ENCODE measurements at places on chromosomes 4 and X.

DNA sequence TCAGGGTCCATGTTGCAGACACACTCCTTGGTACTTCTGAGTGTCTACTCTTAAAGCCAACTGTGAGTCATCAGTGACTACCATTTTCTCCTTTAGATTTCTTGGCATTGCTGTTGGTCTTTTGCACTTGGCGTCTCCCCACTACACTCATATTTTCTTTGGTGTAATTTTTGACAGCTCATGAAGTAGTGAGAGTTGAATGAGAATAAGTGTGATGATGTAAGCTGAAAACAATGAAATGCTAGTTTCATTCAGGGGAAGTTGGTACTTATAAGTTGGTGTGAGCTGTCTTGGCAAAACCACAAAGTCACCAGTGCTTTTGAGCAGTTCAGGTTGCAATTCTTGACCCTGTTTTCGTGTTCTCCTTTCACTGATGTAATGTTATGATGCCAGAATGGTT is 142.9 kb upstream of the ARX start:
- DNase-seq, result no peak

GRCh38 chr4:99863-100262 is 24.4 kb upstream of the ZNF718 start:
- DNase-seq, result no peak

- no peak for DNase-seq
Measured at GRCh38 chr4:184007891-184008290, 102.8 kb downstream of the STOX2 start.

- DNase-seq, result no peak
Measured at GRCh38 chr4:53309321-53310040, 56.4 kb downstream of the SCFD2 start.

DNA sequence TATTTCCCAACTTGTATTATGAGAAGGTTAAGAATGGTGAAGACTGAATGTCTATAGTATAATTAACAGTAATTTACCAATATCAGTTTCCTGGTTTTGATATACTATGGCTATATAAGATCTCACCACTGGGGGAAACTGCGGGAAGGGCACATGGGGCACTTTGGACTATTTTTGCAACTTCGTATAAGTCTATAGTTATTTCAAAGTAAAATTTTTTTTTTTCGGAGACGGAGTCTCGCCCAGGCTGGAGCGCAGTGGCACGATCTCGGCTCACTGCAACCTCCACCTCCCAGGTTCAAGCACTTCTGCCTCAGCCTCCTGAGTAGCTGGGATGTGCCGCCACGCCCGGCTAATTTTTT is 46.1 kb downstream of the CXorf58 start:
- no peak for DNase-seq

DNA sequence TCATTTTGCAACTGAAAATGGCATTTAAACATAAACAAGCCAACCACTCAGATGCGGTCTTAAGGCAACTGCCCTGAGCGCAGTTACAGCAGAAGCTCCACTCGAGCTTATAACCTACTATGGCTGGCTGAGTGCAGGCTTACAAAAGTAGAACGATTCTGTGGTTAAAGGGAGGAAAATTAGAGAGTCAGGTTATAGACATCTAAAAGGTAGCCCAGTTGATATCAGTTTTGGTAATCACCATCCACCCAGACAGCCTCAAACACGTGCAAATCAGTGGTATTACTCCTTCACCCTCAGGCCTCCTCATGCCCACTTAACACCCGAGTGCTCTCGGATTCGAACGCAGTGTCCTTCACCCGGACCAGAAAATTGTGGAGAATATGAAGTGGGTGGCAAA is 3.1 kb downstream of the LEF1 start:
- no peak for DNase-seq

- DNase-seq, result no peak
Measured at GRCh38 chrX:140249088-140249487, 255.8 kb downstream of the SOX3 start.

DNA sequence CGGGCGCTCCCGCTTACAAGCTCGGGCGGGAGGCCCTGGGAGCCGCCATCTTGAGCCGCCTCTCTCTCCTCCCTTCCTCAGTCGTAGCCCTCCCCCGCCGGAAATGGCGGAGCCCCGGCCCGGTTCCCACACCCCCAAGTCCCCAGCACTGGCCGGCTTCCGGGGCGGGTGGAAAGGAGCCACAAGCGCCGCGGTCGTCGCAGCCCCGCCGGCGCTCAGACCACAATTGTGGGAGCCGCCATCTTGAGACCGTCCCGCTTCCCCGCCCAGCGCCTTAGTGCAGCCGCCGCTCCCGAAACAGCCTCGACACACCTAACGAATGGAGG is 531 bp downstream of the HCFC1 start:
- no peak for DNase-seq

GRCh38 chr4:113674251-113674650 is 87.3 kb downstream of the CAMK2D start:
- no peak for DNase-seq

DNA sequence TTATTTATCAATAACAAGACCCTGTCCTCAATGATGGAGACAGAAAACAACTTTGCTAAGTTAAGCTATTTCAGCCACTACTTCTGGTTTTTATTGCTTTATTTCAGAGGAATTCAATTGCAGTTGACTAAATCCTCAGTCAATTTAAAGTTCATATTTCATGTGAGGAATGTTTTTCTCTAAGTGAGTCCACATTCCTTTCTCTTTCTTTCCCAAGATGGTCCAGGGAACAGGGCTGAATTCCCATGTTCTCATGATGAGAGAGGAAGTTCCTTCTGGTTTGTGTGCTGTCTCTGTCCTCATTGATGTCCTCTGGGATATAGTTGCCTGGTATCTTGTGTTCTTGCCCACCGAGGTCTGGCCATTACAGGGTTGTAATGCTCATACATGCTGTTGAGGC is 117.2 kb downstream of the SLIT2 start:
- no peak for DNase-seq

- no peak for DNase-seq
Measured at GRCh38 chr4:153497091-153497531, 31.0 kb downstream of the TMEM131L start.

GRCh38 chrX:10582945-10583344 is 37.4 kb downstream of the MID1 start:
- DNase-seq, result no peak

GRCh38 chr4:85675076-85676049 is 200.4 kb downstream of the ARHGAP24 start:
- peak; percentile 5 for DNase-seq

DNA sequence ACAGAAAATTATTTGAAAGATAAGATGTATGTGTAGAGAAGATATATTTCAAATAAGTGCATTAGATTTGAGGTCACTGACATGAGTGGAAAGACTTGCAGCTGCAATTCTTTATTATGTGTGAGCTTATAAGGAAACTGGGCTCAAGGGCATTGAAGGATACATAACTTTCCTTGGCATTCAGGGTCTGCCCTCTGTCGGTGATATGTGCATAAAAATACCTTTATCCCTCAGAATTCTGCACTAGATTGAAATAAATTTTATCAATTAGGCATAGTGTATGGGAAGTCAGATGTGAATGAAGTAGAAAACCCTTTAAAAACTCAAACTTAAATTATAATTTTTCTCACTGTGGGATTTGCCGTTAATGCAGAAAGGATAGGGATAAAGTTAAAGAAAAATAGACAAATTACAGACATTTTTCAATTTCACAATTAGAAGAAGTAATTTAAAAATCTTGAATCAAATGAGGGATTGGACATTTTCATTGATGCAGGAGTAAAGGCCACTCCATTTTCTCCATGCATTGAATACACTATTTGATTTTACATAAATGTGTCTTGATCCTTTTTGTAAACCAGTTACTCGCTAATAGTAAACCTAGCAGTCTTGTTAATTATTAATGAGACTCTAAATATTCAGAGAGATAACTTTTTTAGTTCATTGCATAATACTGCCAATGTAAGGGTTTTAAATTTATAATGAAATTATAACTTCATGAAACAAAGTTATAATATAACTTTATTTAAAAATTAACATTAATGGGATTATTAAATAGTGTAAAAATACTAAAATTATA is 21.0 kb upstream of the ETNPPL start:
- DNase-seq, result no peak

GRCh38 chr4:153468587-153468986 is 2.4 kb downstream of the TMEM131L start:
- no peak for DNase-seq

DNA sequence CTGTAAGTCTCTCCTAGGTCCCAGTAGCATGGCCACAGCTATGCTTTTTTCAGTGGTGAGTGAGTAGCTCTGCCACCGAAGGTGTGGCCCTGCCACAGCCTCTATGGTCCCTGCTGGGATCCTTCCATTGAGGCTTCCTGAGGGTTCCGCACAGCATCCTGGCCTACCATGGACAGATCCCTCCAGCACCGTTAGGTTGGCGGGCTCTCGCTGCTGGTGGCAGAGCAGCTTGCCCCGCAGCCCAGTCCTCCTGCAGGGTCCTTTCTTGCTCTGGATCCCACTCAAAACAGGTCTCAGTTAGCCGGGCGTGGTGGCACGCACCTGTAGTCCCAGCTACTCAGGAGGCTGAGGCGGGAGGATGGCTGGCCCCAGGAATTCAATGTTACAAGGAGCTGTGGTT is 2.4 kb upstream of the PDZD4 start:
- no peak for DNase-seq

DNA sequence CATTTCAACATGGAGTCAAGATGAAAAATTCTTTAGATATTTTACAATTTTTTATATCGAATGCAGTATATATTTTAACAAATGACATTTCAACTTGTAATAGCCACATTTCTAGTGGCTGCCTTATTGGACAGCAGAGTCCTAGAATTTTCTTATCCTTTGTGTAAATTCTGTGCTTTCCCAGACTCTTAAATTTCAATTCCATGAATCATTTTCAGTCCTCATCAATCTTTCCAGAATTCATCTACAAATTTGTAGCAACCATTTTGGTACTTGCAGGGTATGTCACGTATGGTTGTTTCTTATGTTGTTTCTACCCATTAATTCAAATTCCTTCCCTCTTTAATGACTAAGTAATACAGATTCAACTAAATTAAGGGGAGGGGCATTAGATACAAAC is 2.7 kb downstream of the PAICS start:
- DNase-seq, result no peak

DNA sequence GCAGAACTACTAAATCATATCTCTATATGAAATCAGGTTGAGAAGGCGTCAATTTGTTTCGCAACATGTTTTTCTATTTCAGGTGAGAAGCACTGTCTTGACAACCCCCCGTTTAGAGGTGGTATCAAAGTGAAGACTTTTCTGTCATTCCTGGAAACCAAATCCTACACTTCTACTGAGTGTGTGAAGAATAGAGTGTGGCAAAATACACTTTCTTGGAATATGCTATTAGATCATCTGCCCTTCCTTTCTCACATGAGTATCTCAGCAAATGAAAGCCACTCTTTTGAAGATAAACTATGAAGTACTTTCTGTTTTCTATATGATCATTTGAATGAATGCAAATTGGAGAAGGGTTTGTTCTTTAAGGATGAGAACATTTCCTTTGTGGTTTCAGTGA is 174.0 kb upstream of the FMR1 start:
- no peak for DNase-seq

DNA sequence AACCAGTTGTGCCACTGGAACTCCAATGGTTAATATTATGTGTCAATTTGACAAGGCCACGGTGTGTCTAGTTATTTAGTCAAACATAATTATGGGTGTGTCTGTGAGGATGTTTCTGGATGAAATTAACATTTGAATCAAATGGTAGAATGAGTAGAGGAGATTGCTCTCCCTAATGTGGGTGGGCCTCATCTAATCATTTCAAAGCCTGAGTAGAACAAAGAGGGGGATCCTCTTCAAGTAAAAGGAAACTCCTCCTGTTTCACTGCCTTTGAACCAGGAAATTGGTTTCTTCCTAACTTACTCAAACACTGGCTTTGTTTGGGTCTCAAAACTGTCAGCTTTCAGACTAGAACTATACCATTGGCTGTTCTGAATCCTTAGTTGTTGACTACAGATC is 1692.1 kb downstream of the PCDH19 start:
- DNase-seq, result no peak

DNA sequence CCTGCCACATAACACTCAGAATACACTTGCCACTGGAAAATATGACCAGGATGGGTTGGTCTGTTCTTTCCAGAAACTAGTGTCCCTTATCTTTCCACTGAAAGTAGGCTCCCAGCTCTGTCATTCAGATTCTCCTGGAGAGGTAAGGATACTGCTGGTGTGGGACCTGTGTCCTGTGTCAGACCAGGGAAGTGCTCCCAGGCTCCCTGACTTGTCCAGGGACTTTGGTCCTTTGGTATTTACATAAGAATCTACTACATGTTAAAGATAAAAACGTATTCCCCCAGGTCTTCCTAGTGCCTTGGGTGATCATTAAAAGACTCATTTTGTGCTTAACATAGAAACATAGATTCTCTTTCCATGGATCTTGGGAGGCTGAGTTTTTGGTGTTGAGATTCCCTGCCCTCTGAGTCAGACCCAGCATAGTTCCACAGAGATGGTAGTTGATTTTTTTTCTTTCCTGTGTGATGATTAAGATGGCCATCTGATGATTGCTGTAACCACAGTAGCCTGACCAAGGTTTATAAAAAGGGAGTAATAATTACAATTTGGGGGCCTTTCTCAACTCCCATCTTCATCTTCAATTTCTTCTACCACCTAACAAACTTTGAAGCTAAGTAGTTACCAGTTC is 159.8 kb upstream of the JADE1 start:
- no peak for DNase-seq

GRCh38 chr4:76800902-76801301 is 97.0 kb downstream of the SOWAHB start:
- no peak for DNase-seq

DNA sequence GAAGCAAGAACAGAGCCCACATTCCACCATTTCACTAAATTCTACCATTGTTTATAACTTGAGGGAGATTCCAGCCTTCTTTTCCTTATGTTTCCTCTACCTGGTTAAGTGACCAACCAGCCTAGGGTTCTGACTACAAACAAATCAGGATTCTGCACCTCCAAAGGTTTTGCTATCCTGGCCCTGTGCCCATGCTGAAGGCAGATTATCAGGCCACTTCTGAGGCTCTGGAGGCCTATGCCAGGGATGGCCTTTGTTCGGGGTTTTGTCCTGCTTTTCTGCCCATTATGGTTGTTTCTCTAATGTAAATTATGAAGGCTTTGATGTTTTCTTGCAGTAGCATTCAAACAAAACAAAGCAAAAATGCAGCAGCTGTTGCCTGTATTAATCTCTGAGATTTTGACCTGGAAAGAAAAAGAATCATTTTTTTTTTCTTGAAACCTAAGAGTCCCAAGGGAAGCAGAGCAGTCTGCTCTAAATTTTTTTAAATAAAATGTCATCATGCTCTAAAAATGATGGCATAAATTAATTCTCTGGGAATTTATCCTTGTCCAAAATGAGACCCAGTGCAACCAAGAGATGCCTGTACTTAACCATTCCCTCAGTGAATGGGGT is 55.6 kb downstream of the RNF150 start:
- DNase-seq, result no peak
